ENCODE measurements at places on chromosomes 1 and 21.

- DNase-seq: no peak
These were observed 10.2 kb downstream of the PRKAB2 start for GRCh38 chr1:147162093-147162492.

DNA sequence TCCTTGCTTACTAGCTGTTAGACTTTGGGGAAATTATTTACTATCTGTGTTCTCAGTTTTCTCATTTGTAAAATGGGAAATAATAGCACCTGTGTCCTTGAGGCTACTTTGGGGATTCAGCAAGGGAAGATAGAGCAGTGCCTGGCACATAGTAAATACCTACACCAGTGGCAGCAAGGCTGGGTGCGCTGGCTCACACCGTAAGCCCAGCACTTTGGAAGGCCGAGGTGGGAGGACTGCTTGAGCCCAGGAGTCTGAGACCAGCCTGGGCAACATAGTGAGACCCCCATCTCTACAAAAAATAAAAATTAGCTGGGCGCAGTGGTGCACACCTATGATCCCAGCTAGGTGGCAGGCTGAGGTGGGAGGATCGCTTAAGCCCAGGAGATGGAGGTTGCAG lies 8.6 kb upstream of the CENPS start:
- DNase-seq: no peak

DNA sequence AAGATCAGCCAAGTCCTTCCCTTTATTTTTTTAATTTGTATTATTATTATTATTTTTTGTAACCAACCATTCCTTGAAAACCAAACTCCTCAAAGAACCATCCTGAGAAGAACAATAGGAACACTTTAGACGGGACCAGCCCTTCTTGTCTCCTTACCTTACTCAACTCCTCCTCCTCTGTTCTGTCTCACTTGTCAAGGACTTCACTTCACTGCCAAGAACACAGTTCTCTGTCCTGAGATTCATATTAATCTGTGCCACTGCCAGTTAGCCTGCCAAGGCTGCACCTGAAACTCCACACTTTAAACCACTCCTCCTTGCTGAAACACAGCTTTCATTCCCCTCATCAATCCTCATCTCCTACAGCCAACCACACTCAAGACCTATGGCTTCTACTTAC lies 73.8 kb upstream of the ATP1A1 start:
- no peak for DNase-seq

DNA sequence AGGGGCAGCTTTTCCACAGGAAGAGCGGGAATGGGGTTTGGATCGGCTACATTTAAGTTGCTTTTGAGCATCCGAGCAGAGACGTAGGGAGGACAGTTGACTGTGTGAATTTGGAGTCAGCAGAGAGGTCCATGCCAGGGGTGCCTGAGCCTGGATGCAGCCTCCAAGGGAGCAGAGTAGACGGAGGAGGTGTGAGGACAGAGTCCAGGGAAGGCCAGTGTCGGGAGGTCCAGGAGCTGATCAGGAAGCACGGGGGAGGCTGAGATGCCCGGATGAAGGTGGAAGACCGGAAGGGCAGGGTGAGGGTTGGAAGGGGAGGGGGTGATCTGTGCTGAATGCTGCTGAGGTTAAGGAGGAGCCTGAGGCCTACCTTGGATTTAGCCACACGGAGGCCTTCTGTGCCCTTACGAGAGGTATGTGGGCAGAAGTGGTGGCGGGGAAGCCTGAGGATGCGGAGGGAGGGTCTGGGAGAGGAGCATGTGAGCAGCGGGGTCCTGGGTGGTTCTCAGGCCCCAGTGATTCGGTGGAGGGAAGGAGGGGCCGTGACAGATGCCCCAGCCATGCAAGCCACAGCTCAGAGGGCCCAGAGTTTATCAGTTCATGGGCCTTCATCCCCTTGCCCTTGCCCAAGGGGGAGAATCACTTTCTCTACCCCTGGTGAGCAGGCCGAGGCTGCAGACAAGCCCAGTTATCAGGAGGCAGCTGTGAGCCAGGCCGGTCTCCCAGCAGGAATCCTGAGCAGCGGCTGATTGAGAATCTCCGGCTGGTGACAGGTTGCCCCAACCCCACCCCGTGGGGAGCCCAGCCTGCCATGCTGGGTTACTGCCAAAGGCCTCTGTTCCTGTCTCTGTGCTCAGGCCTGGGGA lies 54.0 kb upstream of the ACTL8 start:
- no peak for DNase-seq

DNA sequence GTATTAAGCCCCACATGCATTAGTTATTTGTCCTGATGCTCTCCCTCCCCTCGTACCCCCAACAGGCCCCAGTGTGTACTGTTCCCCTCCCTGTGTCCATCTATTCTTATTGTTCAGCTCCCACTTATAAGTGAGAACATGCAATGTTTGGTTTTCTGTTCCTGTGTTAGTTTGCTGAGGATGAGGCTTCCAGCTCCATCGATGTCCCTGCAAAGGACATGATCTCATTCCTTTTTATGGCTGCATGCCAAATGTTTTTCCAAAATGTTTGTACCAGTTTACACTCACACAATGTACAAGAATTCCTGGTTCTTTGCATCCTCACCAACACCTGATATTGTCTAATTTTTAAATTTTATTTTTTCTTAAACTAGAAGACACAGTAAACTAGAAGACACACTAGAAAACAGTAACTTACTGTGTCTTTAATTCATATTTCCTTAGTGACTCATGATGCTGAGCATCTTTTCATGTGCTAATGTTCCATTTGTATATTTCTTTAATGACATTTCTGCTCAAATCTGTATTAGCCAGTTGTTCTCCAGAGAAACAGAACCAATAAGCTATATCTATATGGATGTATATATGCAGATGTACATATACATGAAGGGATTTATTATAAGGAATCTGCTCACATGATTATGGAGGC lies 19.4 kb upstream of the USP1 start:
- DNase-seq: no peak

GRCh38 chr1:80565406-80565805 lies 1235.3 kb upstream of the ADGRL2 start:
- DNase-seq: no peak

GRCh38 chr1:89844241-89844807 lies 23.5 kb downstream of the LRRC8D start:
- no peak for DNase-seq

GRCh38 chr21:46124083-46124925 lies 26.4 kb downstream of the COL6A2 start:
- DNase-seq: no peak

- DNase-seq: no peak
These were observed 92.0 kb downstream of the CNIH3 start for GRCh38 chr1:224707843-224708725.

GRCh38 chr21:38433471-38433870 lies 64.8 kb downstream of the ERG start:
- no peak for DNase-seq

DNA sequence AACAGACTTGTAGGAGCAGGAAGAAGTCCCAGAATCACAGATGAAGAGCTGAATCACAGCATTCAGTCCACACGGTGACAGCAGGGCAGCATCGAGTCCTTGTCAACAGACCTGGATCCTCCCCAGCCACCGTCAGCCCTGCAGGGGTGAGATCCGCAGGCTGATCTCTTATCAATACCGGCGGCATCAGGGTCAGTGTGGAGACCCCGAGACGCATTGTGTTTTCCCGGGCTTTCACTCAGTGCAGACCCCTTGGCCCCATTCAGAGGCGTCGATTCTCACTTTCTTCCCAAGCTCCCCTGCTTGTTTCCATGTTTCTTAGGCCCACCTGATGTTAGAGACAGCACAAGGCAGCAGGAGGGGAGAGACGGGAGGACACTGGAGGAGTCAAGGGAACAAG lies 609.6 kb downstream of the PTPRU start:
- no peak for DNase-seq

DNA sequence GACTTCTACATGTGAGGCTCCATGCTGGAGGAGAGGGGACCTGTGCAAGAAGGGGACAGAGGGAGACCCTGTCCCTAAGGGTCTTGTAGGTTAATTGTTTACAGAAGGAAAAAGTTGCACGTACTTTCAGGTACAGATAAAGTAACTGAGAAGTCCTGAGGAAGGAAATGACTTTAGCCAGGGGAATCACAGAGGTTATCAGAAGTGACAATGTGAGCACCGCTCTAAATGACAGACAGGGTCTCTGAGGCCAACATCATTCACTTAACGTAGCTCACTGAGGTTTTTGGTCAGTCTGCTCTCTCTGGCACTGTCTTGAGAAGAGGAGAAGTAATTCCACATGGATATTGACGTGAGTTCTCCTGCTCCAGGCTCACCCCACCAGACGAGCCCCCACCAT lies 12.0 kb downstream of the TAF5L start:
- DNase-seq: no peak

DNA sequence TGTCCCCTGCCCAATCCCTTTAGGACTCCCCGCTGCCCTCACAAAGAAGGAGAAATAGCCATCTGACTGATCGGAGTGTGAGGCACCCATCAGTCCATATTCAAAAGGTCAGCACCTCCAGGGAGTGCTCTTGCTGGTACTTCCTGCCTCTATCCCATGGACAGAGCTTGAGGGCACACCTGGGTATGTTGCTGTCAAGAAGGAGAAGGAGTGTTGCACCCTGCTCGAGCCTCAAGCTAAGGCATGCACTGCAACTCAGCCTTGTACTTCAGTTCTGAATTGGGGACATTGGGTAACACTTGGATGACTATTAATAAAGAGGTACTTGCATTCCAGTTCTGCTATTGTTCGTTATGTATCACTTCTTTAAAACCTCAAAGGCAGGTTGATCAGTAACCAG lies 190.3 kb upstream of the ZC3H12A start:
- no peak for DNase-seq

GRCh38 chr1:212669600-212669999 lies 30.0 kb downstream of the BATF3 start:
- no peak for DNase-seq

- no peak for DNase-seq
These were observed 32.9 kb downstream of the RASSF5 start for GRCh38 chr1:206540044-206540780.

DNA sequence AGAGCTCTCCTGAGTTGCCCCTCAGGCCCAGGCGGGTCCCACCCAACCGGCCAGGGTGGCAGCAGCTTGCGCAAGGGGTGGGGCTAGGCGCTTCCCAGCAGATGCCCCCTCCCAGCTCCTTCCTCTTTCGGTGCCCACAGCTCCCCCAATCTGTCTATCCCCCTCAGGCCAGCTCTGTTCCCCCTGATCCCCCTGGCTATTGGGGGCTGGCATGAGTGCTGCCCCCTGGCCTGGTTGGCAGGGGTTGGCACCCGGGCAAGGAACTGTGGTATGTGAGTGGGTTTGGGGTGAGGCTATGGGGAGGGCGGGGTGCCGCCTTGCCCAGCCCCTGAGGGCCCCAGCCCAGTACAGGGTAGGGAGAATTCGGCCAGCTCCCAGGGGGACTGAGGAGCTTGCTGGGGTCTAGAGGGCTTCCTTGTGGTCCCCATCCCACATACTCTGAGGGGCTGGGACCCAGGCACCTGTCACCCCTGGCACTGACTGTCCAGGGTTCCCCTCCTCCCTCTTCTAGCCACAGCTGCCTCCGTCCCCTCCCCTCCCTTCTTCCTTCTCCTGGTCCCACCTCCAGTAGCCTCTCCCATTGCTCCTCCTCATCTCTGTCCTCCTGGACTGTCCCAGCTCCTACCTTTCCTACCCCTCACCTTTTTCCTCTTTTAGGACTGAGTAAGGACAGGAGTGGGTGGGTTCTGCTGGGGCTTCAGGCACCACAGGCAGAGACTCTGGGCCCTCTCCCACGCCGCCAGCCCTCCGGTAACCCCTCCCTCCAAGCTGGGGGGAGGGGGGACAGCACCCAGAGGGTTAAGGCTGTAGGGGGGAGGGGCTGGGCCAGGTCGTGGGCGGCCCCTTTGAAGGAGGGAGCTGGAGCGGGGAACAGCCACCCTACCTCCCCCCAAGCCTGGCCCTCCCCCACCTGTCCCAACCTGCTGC lies 5.7 kb downstream of the ZBTB7B start:
- DNase-seq: no peak

DNA sequence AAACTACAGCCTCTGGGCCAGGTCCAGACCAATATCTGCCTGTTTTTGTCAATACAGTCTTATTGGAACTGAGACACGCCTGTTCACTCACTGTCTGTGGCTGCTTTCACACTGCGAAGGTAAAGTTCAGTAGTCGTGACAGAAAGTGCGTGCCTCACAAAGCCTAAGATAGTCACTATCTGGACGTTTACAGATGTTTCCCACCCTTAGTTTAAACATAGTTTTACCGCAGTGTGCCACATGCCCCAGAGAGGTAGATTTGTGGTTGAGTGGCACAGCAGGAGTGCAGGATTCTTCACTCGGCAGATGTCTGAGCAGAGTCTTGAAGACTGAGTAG lies 61.9 kb downstream of the NFASC start:
- DNase-seq: no peak

DNA sequence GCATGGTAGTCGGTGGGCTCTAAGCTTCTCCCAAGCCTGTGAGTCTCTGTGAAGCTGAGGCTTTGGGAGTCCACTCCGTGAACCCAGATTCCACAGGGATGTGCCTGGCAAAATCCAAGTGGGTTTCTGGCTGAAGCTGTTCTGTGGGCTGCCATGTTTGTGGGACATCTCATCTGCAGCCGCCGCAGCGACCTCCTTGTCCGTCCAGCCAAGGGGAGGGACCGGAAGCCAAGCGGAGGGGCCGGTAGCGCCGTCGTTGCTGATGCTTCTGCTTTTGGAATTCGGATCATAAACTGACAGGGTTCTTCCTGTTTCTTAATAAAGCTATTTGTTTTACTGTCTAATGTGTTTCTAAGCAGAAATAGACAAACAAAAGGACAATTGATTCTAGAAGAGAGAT lies 13.3 kb downstream of the KIF26B start:
- DNase-seq: no peak

- DNase-seq: no peak
These were observed 94.5 kb upstream of the TSPAN2 start for GRCh38 chr1:115183721-115184259.
